Left lung (tissue), 14 donors: ENCODE measurements at places on chromosomes 2 and 18. TPM values are rescaled to one million over a fixed set of nuclear protein-coding genes. Genes with fewer than 3 reads are reported as not detected.

- no peak for DNase-seq
Observed at GRCh38 chr2:66032226-66032775, 402.6 kb upstream of the MEIS1 start.

- peak; percentile 93 for DNase-seq
Observed at GRCh38 chr2:219249203-219249980, 3.7 kb upstream of the TUBA4B start.

DNA sequence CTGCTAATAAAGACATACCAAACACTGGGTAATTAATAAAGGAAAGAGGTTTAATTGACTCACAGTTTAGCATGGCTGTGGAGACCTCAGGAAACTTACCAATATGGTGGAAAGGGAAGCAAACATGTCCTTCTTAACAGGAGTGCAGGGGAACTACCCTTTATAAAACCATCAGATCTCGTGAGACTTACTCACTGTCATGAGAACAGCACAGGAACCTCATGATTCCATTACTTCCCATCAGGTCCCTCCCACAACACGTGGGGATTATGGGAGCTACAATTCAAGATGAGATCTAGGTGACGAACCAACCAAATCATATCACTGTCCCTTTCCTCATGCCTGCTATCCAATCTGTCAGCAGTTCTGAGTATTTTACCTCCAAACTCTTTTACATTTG, 586.7 kb downstream of the TDRD15 start:
- DNase-seq, result no peak

- no peak for DNase-seq
Observed at GRCh38 chr18:47724186-47724975, 206.1 kb downstream of the SMAD2 start.

GRCh38 chr2:195520671-195521155, 136.3 kb upstream of the SLC39A10 start:
- no peak for DNase-seq

DNA sequence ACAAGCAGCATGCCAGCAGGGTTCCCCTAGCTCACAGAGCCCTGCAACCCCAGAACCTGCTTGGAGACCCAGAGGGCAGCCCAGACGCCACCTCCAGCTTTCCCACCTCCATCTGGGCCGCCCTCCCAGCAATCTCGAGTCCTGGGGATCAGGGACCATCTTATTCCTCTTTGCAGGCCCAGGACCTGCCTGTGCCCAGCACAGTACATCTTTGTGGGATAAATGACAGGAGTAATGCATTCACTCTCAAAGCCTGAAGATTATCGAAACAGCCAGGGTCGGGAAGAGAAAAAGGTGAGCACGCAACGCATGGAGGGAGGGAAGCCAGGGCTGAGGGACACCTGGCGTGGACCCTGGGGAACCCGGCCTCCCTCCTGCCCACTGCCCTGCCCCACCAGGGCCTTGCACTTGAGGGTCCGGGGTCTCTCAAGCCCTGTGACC, 144.1 kb downstream of the NDUFA10 start:
- DNase-seq, result no peak

DNA sequence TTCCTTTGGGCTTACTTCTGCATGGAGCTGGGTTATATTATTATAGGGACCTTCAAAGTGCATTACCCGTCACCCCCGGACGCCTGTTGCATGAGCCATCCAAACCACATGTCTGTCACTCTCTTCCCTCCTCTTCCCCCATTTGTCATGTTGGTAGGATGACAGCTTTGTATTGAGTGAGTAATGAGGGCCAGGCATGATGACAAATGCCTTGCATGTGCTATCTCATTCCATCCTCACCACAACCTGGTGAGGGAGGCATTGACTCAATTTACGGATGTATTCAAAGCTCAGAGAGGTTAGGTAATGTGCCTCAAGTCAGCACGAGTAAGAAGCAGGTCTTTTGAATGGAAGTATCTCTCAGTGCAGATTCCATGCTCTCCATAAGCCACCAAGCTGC, 510.5 kb upstream of the TNP1 start:
- DNase-seq, result no peak

GRCh38 chr2:240791221-240791800, 28.7 kb downstream of the KIF1A start:
- DNase-seq, result no peak

The DNAH7 gene
- polyA plus RNA-seq, result 4.8 TPM

The CD302 gene
- 51.8 TPM for polyA plus RNA-seq

The EPAS1 gene
- polyA plus RNA-seq, result 249 TPM
